HCEC 1CT (cell line): ENCODE measurements at places on chromosomes 7 and 10.
A peak's percentile ranks its signal among the peaks of the same experiment; 100 is the strongest.

DNA sequence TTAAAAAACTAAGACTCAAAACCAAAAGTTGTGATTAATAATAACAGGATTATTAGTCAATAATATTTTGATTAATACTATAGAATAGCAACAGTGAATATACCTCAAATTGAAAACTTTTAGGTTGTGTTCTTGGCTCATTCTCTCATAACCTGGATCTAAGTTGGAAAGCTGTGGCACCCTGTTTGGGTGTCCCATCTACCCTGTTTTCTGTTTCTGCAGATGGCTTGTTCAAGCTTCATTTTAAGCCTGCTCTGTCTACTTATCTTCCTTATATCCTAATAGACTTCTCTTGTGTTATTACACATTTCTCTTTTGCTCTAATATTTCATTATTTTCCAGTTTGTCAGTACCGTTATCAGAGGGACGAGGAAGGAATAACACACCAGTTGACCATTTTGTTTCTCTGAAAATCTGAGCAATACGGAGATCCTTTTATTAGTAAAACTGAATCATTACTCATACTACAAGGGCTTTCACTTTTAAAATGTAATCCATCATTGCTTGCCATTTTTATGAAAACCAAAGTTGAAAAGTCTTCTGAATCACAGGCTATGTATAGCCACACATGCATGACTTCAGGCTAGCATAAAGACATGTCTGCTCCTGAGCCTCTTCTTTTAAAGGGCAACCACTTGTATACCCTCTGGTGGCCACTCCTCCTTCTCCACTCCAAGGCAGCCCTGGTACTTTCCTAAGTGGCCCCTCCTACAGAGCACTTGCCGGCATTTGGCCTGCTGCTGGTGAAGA is 22.3 kb downstream of the COX15 start:
- peak; percentile 78 for DNase-seq

DNA sequence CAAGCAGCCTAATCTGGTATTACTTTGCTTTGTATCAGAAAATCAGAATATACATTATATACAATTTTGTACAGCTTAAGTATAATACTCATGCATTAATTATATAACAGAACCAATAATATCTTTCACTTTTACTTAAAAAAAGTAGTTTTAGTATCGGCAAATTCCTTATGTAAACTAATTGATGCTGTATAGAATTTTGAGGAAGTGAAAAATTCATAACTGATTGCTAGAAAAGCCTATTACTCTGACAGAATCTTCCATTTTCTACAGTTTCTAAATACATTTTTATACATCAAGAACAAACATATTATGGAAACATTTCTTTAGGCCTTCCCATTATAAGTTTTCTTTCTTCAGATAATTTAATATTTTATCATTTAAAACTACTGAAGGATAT is 124.0 kb upstream of the GPR22 start:
- DNase-seq, result no peak

DNA sequence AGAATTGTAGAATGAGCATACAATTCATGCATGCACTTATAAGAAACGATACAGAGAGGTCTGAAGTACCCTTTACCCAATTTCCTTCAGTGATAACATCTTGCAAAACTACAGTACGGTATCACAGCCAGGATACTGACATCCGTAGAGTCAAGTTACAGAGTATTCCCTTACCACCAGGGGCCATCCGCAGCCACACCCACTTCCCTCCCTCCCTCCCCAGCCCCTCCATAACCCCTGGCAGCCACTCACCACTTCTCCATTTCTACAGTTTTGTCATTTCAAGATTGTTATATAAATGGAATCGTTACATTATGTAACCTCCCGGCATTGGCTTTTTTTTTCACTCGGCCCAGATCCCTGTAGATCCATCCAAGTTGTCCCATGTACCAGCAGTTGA is 113.6 kb upstream of the RET start:
- DNase-seq, result no peak

- peak; percentile 97 for DNase-seq
Measured at GRCh38 chr10:110918269-110918642, 724 bp downstream of the BBIP1 start.

DNA sequence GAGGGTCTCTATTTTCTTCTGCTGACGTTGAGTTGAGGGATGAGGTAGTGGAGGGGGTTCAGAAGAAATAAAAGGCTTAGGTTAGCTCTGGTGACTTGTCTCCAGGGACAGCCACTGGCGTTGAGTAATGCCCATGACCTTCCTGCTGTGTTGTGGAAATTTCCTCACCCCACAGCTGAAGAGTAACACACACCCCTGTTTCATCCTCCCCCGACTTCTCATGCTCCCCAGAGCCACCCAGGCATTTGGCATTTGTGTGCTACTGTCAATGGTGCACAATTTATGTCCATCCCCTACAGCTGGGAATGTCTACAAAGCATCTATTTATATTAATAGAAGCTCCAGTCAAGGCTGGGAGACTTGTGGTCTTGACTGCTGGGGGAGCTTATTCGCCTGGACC is 4.7 kb upstream of the TMEM72 start:
- DNase-seq, result no peak

DNA sequence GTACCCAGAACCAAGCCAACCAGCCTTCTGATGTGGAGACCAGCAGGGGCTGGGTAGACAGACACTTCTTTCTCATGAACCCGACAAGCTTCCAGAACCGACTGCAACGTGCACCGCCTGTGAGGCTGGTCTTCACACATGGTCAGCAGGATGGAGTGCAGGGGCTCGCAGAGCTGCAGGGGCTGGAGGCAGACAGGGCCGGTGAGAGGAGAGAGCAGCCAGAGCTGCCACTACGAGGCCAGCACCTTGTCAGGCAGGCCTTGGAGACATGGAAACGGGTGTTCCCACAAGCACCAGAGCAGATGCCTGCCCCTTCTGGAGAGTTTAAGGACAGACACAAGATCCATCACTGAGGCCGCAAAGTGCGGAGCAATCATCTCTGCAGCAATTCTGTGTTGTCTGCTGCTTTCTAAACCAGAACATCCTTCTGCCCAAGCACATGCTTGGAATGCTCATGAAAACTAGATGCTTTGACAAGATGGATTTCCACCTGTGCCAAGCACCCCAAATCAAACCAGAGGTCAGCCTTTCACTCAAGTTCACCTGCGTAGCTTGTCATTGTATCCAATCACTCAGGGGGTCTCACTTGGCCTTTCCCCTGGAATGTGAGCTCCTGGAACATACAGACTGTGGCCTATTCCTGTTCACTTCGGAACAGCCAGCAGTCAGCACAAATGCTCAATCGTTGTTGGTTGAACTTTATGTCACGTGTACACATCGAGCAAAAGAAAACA is 32.2 kb downstream of the FRMPD2 start:
- DNase-seq, result no peak

DNA sequence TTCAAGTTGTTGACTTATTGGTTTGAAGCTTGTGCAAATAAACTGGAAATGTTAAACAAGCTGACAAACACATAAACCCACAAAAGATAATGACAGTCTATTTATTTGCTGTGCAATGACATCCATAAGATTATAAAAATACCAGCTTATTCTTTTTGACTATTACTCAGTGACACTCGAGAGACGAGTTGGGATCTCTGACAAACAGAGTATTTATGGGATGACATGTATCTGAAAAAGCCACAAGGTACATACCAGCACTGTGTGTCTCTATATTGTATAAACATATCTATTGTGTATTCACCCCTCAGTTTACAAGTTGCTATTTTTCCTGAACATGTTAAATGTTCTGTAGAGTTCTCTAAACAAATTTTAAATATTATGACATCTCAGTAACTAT is 88.9 kb downstream of the CHRM2 start:
- peak; percentile 69 for DNase-seq

GRCh38 chr7:129127601-129128000 is 16.9 kb upstream of the TSPAN33 start:
- no peak for DNase-seq

- no peak for DNase-seq
Measured at GRCh38 chr10:11866199-11866925, 43.2 kb downstream of the PROSER2 start.
